ENCODE measurements at places on chromosomes 11 and 22.

DNA sequence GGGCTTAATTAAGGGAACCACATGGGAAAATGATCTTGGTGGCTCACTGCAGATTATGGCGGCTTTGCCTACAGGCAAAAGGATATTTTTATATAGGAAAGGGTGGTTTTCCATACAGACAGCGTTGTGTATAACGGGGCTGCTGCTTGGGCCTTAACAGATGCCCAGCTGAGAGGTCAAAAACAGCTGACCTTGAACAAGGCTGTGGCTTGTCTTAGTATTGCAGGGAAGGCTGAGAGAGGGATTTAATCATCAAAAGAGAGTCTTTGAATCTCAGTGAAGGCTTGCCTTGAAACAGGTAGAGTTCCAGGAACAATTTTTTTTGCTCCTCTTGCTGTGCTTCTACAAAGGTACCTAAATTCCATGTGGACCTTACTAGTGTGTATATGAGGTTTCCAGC lies 301.6 kb upstream of the C11orf87 start:
- no peak for DNase-seq

GRCh38 chr22:26658671-26659478 lies 1.5 kb downstream of the MIAT start:
- peak; percentile 82 for DNase-seq

GRCh38 chr22:49152939-49153770 lies 674.5 kb downstream of the BRD1 start:
- DNase-seq = no peak

DNA sequence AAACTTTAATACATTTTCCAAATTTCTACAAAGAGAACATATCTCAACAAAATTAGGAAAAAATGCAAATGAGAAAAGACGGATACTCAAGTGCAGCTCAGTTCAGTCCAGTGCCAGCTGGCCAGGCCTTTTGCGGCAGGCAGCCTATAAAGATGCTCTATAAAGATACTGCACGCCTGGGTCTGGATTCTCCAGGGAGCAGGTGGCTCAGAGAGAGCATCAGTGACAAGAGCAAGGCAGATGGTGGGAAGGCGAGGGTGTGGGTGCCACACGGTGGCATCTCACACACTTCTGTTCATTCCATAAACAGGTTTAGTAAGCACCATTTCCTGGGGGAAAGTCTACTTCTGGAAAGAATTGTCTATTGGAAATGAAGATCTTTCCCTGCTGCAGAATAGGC lies 18.1 kb upstream of the SCN3B start:
- DNase-seq = no peak

- DNase-seq = no peak
Observed at GRCh38 chr11:58465690-58466089, 23.7 kb upstream of the OR5B12 start.

DNA sequence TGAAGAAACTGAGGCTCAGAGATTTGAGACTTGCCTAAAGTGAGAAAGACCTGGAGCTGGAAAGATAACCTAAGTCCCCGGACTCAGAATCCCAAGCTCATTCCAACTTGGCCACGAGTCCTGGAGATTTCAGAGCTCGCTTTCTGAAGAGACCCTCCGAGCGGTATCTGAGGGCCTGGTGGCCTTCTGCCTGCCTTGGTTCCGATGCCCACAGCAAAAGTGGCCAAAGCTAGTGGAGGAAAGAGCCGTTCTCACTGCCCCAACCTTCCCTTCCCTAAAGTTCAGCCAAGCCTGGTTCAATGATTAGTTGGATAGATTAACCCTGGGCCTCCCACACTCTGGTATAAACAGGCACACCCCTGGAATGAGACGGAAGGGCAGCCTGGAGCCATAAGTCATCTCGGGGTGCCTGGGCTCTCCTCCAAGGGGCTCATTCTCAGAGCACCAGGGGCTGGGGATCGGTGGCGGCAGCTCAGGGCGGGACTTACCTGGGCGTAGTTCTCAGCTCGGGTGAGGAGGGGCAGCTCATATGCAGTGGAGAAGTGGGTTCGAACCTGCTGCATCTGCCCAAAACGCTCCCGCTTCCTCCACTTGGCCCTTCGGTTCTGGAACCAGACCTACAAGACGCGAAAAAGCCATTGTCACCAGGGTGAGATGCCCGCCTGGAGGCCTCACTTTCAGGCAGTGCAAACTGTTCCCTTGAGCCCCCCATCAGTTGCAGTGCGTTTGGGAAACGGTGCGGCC lies 42.8 kb downstream of the ALX4 start:
- no peak for DNase-seq

All from NCI-H1092 treated with DMSO at 0.1 percent for 48 hours (cell line).